ENCODE measurements at places on chromosomes 5 and 9.

DNA sequence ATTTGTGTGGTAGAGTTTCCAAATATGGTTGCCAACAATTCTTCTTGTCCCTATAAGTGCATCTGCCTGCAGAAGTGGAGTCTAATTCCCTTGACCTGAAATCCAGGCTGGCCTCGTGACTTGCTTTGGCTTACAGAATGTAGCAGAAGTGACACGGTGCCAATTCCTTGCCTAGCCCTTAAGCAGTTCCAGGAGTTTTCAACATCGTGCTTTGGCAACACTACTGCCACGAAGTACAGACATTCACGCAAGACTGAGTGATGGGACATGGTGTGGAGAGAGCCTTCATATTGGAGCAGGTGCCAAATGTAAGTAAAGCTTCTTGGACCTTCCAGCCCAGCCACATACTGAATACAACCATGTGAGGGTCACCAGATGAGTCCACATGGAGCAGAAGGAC lies 92.9 kb upstream of the NEK6 start:
- DNase-seq: no peak

DNA sequence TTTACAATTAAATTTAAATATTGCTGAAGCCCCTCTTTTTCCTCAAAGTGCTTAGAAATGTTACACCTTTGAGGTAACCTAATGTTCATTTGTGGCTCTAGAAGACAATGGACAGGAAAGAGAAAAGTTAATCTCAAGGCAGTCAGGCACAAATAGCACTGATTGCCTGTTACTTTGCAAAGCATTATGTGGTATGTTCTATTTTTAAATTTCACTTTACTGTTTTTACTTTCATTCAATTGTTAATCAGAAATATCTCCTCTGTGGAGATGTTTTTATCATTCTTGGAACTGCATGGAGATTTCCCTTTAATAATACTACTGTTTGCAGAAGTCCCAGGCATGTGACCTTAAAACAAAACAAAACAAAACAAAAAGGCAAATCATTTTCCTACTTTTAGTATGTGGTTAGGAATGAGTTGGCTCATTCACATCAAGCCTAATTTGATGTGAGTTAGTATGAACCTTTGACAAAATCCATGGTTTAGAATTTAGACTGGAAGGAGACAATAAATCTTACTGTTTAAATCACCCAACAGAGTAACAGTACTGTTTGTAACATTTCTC lies 67.5 kb downstream of the CWC27 start:
- DNase-seq: no peak

GRCh38 chr5:143576711-143577484 lies 173.4 kb upstream of the NR3C1 start:
- no peak for DNase-seq

- DNase-seq: no peak
These were observed 305.0 kb upstream of the PIK3R1 start for GRCh38 chr5:67910546-67910945.

- no peak for DNase-seq
These were observed 6.8 kb downstream of the ITGA1 start for GRCh38 chr5:52794519-52794918.

DNA sequence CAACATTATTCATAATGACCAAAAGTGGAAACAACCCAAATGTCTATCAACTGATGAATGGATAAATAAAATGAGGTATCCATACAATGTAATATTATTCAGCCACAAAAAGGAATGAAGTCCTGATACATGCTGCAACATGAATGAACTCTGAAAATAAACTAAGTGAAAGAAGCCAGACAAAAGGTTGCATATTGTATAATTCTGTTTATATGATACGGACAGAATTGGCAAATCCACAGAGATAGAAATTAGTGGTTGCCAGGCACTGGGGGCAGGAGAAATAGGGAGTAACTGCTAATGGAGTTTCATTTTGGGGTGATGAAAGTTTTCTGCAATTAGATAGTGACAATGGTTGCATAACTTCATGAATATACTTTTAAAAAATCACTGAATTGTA lies 47.0 kb downstream of the KIF24 start:
- no peak for DNase-seq

GRCh38 chr9:92897323-92897722 lies 19.5 kb upstream of the ZNF484 start:
- DNase-seq: no peak

GRCh38 chr9:88161144-88161543 lies 22.9 kb upstream of the SPATA31C2 start:
- no peak for DNase-seq

GRCh38 chr5:132714456-132715307 lies 22.7 kb downstream of the KIF3A start:
- DNase-seq: no peak

DNA sequence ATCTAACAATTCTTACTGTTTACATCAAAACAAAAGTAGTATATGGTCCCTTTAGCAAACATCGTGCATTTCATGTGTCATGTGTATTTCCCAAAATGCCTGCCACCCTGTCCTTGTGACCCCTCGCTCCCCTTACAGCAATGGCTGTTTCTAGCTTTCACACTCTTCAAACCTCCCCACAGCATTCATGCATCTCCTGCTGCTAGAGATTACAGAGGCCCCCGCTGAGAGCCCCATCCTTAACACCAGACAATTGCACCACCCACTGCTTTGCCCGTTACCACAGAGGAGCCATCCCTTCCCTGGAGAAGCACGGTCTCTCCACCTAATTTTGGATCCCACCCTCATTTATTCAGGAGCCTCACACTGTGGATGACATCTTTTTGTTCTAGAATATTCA lies 149.7 kb upstream of the IRX4 start:
- no peak for DNase-seq

DNA sequence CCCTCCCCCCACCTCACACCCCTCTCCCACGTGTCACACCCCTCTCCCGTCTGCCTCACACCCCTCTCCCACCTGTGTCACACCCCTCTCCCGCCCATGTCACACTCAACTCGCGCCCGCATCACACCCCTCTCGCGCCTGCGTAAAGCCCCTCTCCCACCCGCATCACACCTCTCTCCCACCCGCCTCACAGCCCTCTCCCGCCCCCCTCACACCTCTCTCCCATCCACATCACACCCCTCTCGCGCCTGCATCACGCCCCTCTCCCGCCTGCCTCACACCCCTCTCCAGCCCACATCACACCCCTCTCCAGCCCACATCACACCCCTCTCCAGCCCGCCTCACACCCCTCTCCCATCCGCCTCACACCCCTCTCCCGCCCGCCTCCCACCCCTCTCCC lies 173.5 kb upstream of the FOXD4L5 start:
- DNase-seq: no peak

GRCh38 chr5:10384483-10384882 lies 31.0 kb downstream of the MARCHF6 start:
- no peak for DNase-seq

GRCh38 chr5:67355120-67355713 lies 158.6 kb upstream of the CD180 start:
- no peak for DNase-seq

DNA sequence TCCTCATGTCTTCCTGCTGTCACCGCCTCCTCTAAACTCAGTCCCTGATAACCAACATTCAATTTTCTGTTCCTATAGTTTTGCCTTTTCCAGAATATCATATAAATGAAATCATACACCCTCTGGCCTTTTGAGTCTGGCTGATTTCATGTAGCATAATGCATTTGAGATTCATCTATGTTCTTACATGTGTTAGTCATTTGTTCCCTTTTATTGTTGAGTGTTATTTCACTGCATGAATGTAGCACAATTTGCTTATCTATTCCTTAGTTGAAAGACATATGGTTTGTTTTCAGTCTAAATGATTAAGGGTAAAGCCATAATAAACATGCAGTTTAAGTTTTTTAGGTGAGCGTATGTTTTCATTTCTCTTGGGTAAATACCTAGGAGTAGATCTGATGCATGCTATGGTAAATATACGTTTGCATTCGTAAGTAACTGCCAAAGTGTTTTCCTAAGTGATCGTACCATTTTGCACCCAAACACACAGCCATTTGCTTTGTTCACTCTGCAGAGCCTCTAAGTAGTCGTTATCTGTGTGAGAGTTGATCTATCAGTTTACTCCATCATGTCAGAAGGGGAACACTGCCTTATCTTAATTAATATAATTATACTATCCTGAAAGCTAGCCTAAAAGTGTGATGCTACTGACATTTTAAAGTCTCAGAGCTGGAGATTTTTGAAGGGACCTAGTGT lies 460.8 kb downstream of the DMAC1 start:
- no peak for DNase-seq

DNA sequence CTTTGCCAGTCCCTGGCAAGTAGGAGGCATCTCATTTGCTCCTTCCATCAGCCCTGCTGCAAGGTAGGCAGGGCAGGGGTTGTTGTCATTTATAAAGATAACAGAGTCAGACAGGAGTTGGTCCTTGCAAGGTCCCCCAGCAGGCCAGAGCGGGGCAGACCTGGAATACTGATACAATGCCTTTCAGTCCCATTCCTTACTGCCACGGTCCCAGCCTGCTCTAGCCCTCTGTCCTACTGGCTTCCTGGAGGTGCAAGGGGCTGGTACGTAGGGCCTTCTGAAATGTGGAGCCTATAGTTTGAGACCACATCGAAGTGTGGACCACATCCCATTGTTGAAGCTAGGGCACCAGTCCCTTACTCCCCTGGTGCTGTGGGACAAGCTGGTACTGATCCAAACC lies 42.8 kb upstream of the PITX1 start:
- no peak for DNase-seq

DNA sequence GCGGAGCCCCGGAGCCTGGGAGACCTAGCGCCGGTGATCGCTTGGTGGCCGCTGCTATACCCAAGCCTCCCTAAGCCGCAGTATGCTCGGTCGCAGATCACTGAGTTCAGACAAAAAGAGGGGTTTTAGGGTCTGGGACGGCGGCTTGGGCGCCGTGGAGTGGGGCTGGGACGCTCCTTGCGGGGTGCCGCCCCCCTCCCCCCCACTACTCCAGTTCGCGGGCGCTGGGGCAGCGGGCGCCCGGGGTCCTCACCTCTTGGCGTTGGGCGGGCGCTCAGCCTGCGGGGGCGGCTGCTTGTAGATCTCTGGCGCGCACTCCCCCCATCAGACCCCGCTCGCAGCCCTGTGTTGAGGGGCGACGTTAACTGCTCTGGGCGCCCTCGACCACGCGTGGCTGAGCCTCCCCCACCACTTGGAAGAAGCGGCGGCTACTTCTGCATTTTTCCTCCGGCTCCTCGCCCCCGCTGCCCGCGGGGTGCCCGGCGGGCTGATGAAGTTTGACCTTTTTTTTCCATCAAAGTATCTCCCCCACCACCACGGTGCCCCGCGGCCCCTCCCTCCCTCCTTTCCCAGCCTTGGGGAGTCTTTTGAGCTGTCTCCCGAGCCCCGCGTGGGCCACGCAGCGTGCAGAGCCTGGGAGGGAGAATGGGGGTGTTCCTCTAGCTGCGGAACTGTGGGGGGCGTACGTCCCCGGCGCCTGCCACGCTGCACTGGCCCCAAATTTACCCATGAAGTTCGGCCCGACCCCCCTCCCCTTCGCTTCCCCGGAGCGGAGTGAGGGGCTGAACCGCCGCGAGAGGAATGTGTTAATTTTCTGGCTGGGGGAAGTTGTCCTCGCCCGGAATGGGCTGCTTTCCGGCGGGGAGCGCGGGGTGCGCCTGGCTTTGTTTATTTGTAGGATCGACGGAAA lies 1.2 kb downstream of the CXXC5 start:
- no peak for DNase-seq

DNA sequence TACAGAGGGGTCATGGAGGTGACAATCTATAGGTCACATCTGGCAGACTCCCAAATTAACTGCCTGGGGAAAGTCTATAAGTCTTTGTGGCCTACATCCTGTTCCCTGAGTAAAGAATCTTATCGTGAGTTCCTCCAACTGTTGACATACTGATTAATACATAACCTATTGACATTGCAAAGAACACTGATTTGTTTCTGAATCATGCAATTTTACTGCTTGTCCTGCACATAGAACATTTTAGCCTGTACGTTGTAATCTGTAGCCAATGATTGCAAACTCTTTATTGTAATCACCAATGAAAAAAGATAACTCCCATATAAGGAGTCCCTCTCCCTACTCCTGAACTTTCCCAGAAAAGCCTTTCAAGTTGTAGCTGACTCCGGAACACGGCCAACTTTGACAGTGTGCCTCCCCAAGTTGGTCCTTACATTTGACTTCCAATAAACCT lies 18.8 kb upstream of the OR2K2 start:
- no peak for DNase-seq

- DNase-seq: no peak
These were observed 16.9 kb downstream of the GDF9 start for GRCh38 chr5:132849347-132849746.

DNA sequence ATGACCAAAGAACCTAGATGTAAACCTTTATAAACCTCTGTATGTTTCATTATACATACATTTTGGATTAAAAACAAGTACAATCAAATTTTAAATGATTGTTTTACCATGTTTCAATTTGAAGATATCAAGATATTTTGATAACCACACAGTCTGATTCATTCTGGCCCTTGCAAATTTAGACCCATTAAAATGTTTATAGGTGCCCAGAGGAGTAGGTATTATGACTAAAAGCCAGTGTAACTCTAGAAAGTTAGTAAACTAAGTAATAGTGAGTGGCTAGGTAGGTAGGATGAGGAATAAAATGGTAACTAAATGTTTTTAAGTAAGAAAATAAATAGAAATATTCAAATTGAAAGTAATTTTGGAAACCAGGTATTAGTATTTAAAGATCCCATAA lies 165.5 kb downstream of the PBX3 start:
- DNase-seq: no peak

DNA sequence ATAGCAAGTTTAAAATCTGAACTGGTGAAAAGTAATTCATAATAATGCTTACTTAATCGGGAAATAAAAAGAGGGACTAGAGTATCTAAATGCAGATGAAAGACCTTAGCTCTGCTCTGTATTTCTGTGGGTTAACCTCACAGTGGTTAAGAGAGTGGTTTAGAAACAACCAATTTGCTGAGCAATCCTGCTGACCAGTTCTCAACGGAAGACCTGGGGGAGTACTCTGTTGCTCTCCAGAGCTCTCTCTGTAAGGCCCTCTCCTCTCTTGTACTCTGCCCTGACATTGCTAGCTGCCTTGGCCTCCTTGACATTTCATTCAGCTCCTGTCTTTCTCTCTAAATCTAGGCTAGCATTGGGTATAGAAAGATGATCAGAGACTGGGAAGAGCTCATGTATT lies 1186.6 kb upstream of the SEMA6A start:
- no peak for DNase-seq

GRCh38 chr5:14145435-14146334 lies 2.5 kb downstream of the TRIO start:
- DNase-seq: no peak

DNA sequence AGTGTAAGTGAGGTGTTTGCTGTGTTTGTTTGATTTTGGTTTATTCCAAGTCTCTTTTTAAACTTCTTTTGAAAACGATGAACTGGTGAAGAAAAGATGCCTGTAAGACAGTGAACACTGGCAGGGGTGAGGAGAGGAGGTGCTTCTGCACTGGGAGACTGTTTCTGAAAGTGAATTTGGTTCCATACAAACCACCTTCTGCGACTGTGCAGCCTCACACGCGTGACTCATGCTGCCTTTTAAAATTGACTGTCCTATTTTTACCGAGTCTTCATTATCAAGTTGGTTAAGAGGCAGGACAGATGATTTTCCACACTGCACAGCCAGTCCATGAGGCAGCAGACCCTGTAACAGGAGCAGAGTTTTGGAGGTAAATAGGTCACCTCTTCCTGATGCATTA lies 340.6 kb downstream of the MTRR start:
- DNase-seq: no peak
